ENCODE measurements at places on chromosomes 7 and 10.
A peak's percentile ranks its signal among the peaks of the same experiment; 100 is the strongest.

GRCh38 chr10:123893651-123894050 lies 2.0 kb upstream of the CPXM2 start:
- DNase-seq, result no peak

- DNase-seq, result no peak
Observed at GRCh38 chr7:121304102-121304658, 24.6 kb upstream of the WNT16 start.

GRCh38 chr7:42869131-42870020 lies 42.5 kb downstream of the C7orf25 start:
- DNase-seq, result no peak

DNA sequence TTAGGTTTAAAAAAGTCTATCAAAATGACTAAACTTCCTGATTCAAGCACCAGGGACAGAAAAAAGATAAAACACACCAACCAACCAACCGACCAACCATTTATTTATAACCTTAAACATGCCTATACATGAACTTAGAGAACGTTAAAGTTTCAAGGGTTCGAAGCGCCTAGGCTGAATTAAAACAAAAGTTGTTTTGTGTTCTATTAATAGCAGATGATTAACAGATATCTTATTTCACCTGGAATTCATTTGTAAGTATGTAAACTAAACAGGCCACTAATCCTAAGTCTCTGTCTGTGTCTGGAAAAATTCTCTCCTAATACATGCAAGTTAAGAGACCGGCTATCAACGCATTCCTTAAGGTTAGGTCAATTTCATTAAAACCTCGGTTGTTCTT lies 1.4 kb downstream of the BAIAP2L1 start:
- DNase-seq, result no peak

DNA sequence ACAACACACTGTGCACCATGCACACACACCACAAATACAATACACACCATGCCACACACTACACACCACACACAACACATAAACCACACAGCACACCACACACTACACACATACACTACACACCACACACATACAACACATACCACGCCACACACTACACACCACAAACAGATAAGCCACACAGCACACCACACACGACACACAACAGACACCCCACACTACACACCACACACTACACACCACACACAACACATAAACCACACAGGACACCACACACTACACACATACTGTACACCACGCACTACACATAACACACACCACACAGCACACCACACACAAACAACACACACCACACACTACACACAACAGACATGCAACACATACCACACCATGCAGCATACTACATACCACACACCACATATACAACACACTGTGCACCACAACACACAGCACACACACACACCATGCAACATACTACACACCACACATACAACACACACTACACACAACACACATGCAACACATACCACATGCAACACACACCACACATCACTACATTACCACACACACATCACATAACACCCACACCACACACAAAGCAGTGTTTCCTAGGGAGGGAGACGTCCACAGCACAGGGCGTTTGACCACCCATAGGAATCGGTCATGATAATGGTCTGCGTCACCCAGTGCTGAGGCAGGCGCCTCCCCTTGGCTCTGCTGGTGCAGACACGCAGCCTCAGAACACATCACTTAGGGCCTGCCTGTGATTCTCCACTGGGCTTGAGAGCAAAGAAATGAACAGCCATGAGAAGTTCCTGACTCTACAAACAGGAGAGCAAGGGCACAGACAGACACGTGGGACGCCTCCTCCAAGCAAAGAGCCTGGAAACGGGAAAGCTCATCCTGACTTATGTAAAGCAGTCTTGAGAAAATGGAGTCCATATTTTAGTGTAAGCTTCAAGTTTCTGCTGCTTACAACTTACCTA lies 458.3 kb downstream of the PTPRN2 start:
- no peak for DNase-seq

- DNase-seq, result no peak
Observed at GRCh38 chr10:77837925-77838595, 88.5 kb downstream of the DLG5 start.

DNA sequence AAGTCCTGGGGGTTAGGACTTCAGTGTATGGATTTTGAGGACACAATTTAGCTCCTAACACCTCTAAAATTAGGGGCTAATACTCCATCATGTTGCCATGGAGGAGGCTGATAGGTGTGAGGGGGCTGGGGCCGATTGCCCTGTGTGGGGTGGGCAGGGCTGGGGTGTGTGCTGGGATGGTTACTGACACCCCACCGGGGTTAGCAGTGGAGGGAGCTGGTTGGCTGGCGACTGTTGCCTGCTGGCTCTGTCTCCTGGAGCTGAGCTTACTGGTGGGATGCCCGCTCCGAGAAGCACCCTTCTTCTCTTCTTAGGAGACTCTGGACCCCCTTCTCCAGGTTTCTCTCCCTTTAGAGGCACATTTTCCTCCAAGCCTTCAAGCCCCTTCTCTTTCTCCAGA lies 22.2 kb upstream of the SH2D4B start:
- no peak for DNase-seq

DNA sequence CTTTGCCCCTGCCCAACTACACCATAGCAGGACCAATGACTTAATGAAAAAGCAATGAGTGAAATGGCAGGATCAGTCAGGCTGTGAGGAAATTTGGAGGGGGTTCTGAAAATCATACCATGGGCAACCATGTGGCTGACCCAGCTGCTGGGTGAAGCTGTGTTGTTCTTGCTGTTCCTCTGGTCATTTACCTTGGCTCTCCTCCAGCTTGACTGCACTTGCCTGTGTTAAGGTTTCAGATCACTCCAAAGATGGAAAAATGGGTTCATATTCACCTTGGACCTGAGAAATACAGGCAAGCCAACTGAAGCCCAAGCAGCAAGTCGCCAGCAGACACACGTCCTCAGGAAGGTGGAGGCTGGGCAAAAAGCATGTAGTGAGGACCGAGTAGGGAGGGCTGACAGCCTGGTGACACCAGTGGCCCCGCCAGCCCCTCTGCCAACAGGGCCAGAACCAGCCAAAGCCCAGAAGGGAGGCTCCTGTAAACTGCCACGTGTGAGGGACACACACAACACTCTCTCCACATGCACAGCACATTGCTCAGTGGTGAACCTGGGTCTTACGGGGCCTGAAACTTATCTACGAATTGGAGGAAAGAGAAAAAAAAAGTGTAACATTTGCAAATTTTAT lies 40.1 kb downstream of the PARP12 start:
- DNase-seq, result no peak

GRCh38 chr7:53397911-53398310 lies 362.5 kb downstream of the POM121L12 start:
- DNase-seq, result no peak

DNA sequence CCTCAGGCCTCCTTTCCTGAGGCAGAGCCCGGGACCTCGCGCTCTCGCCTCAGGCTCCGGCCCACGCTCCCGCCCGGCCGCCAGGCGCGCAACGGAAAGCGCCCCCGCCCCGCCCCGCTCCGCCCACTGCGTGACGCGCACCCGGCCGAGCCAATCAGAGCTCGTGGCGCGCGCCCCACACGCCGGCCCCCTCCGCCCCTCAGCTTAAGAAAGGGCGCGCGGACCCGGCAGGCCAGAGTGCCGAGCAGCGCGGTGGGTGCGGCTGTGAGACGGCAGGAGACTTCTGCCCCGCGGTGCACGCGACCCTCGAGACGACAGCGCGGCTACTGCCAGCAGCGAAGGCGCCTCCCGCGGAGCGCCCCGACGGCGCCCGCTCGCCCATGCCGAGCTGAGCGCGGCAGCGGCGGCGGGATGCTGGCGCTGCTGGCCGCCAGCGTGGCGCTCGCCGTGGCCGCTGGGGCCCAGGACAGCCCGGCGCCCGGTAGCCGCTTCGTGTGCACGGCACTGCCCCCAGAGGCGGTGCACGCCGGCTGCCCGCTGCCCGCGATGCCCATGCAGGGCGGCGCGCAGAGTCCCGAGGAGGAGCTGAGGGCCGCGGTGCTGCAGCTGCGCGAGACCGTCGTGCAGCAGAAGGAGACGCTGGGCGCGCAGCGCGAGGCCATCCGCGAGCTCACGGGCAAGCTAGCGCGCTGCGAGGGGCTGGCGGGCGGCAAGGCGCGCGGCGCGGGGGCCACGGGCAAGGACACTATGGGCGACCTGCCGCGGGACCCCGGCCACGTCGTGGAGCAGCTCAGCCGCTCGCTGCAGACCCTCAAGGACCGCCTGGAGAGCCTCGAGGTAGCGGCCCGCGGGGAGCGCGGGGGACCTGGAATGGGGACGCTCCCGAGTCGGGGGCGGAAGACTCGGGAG lies at the start of gene NPTX2:
Gene NPTX2, plus strand, starts transcription at position 235 of the 909 bp plus-strand sequence. Its CDS starts 177 bp downstream, at position 412.
- no peak for DNase-seq

DNA sequence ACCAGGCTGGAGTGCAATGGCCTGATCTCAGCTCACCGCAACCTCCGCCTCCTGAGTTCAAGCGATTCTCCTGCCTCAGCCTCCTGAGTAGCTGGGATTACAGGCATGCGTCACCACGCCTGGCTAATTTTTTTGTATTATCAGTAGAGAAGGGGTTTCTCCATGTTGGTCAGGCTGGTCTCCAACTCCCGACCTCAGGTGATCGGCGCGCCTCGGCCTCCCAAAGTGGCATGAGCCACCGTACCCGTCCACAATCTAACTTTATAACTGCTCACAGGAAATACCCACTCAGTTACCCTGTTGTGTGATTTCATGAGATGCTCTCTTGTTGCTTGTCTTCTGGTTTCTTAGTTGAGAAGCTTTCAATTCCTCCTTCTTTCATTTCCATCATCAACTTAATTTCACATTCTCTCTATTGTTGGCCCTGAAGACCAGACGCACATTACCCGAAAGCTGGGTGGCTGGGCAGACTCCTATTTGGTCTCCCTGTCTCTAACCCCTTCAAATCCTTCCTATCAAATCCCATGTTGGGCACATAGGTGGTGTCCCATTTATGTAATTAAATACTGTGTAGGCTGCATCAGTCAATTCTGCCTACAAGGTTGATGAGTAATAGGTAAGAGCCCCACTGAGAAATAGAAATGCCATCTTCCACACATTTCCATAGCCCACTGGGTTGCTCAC lies 1.1 kb upstream of the GSTO2 start:
- peak; percentile 18 for DNase-seq

- DNase-seq, result no peak
Observed at GRCh38 chr7:155645662-155646061, 1.2 kb downstream of the RBM33 start.

DNA sequence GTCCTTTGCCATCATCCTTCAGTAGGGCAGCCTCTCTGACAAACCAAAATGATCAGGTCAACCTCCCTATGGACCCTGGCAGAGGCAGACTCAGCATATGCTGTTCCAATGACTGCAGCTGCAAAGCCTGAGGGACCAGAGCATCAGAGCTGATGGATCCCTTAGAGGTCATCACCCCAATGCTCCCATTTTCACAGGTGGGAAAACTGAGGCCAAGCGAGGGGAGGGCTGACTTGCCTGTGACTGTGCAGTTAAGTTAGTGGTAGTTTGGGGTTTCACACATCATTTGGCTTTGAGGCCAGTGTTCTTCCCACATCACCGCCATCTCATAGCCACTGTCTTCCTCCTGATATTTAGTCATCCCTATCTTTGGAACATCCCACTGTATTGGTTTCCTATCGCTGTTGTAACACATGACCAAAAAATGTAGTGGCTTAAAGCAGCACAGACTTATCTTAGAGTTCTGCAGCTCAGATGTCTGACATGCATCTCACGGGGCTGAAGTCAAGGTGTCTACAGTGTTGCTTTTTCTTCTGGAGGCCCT lies 69.3 kb upstream of the PDZD8 start:
- DNase-seq, result no peak

GRCh38 chr10:132110111-132110521 lies 44.4 kb downstream of the JAKMIP3 start:
- no peak for DNase-seq

GRCh38 chr10:84076047-84076388 lies 63.3 kb upstream of the GHITM start:
- DNase-seq, result peak; percentile 85

- no peak for DNase-seq
Observed at GRCh38 chr10:103911021-103911459, 6.9 kb downstream of the STN1 start.

DNA sequence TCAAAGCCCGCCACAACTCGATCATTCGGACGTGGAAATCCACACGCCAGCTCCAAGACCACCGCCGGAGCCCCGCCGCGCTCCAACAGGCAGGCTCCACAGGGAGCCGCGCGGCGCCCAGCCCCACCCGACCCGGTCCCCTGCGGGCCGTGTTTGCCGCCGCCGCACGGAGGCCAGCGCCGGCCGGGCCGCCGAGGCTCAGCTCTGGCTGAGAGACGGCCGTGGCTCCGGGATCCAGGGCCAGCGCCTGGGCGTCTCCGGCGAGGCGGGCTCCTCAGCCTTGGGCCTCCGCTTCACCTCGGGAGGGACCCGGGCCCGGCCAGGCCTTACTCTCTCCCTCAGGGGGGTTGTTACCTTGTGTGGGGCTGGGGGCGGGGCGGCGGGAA lies 333 bp downstream of the SMNDC1 start:
- no peak for DNase-seq

GRCh38 chr10:58502956-58503355 lies 9.7 kb upstream of the BICC1 start:
- DNase-seq, result no peak

DNA sequence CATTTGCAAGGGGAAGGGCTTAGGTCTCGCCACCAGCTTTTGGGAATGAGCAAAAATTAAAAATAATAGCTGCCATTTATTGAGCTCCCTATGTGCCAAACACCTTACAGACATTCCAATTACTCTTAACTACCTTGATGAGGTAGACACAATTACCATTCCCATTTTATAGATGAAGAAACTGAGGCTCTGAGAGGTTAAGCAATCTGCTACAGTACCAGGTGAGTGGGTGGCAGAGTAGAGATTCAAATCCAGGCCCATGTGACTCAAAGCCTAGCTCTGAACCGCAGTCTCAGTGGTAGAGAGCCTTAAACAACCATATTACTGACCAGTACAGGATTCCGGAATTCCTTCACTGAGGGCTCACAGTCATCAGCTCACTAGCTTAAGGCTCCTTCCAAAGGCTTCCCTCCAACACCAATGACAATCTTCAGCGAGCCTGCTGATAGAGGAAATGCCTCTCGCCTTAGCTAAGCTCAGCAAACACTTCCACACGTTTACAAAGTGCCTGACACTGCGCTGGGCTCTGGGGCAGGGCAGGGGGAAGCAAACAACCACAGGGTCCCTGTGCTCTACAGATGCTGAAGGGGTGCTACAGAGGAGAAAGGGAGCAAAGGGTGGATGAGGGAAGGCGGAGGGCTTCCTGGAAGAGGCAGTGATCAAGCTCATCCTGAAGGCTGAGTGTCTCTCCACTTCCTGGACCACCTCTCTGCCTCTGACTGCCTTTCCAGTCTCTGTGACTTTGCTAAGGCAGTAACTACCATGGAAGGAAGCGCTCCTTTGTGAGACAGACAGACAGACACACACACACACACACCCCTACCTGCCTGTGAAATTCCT lies 7.4 kb downstream of the LRRC20 start:
- peak; percentile 43 for DNase-seq

- DNase-seq, result no peak
Observed at GRCh38 chr10:108982159-108982558, 941.2 kb downstream of the XPNPEP1 start.
